ENCODE measurements at places on chromosomes 5 and 9. TPM values are rescaled to one million over a fixed set of nuclear protein-coding genes. Genes with fewer than 3 reads are reported as not detected.

DNA sequence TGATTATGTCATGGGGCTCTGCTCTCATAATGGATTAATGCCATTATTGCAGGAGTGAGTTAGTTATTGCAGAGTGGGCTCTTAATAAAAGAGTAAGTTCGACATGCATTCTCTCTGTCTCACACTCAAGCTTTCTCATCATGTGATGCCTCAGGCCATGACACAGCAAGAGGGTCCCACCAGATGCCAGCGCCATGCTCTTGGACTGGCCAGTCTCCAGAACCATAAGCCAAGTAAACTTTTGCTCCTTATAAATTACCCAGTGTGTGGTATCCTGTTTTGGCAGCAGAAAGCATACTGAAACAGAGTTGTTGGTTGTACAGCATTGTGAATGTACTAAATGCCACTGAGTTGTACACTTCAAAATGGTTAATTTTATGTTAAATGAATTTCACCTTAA, 138.1 kb downstream of the MYO10 start:
- no peak for DNase-seq

DNA sequence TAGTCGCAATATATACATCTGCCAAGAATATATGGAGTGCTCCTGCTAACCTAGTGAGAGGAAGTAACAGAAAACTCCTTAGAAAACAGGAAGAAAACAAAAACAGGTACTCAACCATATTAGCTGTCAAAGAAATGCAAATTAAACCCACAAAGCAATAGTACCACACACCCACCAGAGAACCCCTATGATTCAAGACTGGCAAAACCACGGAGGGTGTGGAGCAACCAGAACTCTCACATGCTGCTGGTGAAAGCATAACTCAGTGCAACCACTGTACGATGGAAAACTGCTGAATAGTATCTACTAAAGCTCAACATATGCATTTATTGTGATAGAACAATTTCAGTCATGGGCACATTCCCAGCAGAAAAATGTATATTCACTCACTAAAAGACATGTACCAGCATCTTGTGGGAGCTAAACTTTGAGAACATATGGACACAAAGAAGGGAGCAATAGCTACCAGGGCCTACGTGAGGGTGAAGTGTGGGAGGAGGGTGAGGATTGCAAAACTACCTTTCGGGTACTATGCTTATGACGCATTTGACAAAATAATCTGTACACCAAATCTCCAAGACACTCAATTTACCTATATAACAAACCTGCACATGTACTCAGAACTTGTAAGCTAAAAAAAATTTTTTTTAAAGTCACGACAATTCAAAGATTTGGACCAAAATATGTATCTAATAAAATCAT, 34.0 kb downstream of the PTPN3 start:
- DNase-seq = no peak

GRCh38 chr9:17082343-17083064, 52.3 kb upstream of the CNTLN start:
- no peak for DNase-seq

Gene CCDC192
- 1.3 TPM for polyA plus RNA-seq

Gene IFNA10
- not detected for polyA plus RNA-seq

All from renal cortex interstitium (tissue), 15 donors.